Nucleus accumbens (tissue), 56 donors: ENCODE measurements at places on chromosomes 12 and 14.

GRCh38 chr12:82996168-82996812 lies 309.6 kb downstream of the TMTC2 start:
- no peak for DNase-seq

DNA sequence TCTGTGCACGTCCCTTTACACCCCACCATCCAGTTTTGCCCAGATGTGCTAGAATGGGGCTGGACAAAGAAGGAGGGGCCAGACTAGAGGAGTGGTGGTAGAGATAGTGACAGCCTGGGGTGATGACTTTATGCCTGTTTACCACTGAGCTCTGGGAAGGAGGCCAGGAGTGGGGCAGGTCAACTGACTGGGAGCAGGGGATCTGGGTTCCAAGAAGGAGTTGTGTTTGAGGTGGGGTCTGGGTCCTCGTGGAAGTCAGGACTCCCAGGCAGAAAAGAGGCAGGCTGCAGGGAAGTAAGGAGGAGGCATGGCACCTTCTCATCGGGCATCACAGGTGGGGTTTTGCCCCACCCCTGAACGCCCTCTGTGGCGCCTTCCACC lies 315 bp downstream of the LTB4R2 start:
- DNase-seq: no peak

GRCh38 chr12:3250034-3250433 lies 172.9 kb downstream of the TSPAN9 start:
- no peak for DNase-seq

- DNase-seq: no peak
These were observed 238.7 kb downstream of the ATXN7L3B start for GRCh38 chr12:74776378-74776777.

DNA sequence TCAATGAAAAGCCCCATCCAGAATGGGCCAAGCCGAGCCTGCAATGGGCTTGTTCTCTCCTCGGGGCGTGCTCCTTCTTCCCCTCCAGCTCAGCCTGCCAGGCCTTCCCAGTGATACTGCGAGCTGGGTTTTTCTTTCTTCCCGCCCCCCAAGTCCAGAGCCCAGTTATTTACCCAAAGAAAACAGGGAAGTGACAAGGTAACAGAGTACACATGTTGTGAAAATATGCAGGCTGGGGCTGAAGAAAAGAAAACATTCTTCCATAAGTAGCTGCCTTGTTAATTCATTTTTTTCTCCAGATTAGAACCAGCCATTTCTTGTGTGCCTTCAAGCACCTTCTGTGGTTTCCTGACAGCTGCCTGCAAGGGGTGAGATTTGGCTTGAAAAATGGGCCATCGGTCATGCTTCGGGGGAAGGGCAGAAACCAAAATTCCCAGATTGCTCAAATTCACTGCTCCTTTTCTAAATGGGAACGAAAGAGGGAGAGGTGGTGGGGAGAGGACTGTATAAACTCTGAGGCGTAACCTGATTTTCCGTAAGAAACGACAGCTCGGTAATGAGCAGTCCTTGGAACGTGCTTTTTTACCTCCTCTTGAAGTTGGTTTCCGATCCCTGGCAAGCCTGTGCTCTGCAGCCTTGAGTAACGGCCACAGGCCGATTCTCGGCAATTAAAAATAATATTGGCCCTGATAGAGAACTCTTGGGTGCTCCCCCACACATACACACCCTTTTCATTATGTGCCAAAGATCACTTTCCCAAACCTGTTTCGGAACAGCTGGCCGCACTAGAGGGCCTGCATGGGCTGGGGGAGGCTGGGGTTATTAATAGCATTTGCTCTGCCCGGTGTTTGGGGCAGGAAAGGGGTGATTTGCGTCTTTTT lies 229.4 kb downstream of the ZFP36L1 start:
- no peak for DNase-seq

DNA sequence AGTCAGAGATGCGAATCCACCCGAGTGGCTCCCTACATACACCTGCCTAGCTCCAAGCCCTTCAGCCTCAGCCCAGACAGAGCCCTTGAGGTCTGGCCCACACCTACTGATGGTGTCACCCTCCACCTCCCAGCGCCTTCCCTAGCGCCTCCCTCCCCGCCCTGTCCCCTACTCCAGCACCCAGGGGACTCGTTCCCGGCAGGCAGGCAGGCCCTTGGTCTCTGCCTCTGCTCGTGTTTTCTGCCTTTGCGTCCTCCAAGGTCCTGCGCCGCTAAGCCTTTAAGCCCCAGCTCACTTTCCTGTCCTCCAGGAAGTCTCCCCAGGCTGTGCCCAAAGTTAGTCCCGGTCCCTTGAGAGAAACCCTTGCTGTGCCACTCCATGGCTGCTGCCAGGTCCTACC lies 12.7 kb downstream of the INF2 start:
- no peak for DNase-seq

DNA sequence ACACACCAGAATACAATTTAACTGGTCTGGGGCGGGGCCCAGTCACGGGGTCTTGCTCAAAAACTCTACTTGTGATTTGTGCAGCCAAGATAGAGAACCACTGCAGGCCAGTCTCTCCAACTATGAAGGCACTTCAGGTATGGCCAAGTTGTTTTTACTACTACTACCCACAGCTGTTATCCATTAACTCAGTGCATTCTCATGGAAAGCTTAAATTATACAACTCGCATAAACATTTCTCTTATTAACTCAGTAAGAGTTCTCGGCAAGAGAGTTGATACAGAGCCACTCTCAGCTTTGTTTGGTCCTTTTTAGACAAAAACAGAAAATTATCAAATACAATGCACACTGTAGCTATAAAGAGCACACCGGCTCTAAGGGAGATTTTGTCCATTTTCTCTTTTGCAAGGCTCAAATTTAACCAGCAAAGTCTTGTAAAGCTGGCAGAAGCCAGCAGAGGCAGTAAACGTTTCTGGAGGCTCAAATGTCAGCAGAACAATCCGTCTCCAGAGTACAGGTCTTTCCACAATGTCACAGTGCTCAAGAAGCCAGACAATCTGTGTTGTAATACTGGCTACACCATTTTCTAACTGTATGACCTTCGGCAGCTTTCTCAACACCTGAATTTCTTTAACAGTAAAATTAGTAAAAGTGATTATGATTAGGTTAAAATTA lies 85.9 kb downstream of the PTGER2 start:
- no peak for DNase-seq

- DNase-seq: no peak
These were observed 8.9 kb downstream of the SLC6A12 start for GRCh38 chr12:205026-205425.

DNA sequence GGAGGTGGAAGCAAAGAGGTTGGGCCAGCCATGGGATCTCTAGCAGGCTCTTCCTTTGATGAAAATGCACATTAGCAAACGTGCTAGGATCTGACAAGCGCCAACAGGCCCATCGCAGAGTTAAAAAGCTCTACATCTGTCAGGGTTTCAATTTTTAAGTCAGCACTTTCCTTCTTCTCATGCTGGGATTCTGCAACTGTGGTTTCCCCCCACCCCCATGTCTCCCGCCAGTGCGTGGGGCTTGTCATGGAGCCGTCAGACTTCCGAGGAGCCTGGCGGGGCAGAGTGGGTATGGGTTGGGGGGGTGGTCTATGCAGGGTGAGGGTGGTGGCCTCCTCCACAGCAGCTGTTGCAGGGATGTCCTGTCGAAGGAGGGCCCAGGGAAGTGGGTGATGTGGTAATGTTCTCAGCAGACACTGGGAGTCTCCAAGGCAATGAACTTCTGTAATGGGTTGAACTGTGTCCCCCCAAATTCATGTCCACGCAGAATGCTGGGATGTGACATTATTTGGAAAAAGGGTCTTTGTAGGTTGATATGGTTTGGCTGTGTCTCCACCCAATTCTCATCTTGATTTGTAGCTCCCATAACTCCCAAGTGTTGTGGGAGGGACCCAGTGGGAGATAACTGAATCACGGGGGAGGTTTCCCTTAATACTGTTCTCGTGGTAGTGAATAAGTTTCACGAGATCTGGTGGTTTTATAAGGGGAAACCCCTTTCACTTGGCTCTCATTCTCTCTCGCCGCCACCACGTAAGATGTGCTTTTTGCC lies 115.2 kb upstream of the MAP1LC3B2 start:
- DNase-seq: no peak

DNA sequence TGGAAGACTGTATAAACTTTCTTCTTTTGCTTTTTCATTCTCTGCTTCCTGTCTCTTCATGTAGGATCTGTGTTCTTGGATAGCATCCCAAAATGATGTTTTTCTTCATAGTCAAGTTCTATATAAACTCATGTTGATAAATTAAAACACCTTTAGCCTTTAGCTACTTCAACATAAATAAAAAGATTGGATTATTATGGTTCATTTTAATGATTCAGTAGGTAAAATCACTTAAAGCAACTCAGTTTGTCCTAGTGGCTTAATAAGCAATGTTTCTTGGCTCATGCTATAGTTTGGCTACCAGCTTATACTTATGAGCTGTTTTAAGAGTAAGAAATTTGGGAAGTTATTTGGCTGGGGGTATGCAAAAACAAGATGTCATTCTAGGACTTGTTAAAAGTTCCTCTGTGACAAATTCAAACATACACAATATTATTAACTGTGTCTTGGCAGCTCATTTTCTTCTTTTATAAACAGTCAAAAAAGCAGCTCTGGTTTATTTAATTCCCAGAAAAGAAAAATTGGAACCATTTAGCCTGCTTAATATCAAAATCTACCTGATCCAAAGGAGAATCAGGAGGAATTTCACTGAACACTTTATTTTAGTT lies 111.4 kb downstream of the TMTC3 start:
- no peak for DNase-seq

GRCh38 chr12:6233121-6233971 lies 33.1 kb downstream of the CD9 start:
- no peak for DNase-seq

GRCh38 chr12:62728741-62729140 lies 206.2 kb downstream of the PPM1H start:
- no peak for DNase-seq

DNA sequence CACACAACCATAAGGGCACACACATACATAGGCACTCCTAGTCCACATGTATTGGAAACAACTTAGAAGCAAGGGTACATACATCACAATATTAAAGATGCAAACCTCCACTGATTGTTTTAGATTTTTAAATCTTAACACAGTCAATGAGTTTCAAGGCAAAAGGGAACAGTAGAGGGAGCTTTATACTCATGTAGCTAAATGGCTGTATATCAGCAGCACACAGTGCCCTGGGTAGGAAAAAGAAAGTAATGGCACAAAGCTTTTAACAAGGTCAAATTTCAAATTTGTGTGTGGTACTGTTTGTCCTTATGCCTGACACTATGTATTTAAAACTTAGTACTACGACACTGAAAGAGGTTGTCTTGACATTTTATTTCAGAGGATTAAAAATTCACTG lies 262.0 kb downstream of the MED13L start:
- no peak for DNase-seq

- DNase-seq: no peak
These were observed 256.8 kb upstream of the DDHD1 start for GRCh38 chr14:53409969-53410368.

DNA sequence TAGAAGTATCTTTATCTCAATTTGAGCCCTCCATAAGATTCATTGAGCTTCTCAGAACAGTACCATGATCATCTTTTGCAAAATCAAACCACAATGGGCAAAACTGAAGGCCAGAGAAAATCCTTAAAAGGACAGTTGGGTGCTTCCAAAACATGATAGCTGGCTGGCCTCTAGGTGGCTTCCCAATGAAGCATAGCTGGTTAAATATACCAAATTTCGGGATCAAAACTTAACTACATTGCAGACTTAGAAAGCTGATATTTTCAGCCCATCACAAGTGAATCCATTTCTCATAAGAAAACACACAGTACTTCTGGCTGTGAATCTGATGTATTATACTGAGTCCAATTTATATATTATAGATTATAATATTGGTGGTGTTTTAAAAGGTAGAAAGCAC lies 15.3 kb upstream of the PIK3C2G start:
- DNase-seq: no peak

- DNase-seq: no peak
These were observed 131.1 kb downstream of the SLC8A3 start for GRCh38 chr14:70057519-70058136.

DNA sequence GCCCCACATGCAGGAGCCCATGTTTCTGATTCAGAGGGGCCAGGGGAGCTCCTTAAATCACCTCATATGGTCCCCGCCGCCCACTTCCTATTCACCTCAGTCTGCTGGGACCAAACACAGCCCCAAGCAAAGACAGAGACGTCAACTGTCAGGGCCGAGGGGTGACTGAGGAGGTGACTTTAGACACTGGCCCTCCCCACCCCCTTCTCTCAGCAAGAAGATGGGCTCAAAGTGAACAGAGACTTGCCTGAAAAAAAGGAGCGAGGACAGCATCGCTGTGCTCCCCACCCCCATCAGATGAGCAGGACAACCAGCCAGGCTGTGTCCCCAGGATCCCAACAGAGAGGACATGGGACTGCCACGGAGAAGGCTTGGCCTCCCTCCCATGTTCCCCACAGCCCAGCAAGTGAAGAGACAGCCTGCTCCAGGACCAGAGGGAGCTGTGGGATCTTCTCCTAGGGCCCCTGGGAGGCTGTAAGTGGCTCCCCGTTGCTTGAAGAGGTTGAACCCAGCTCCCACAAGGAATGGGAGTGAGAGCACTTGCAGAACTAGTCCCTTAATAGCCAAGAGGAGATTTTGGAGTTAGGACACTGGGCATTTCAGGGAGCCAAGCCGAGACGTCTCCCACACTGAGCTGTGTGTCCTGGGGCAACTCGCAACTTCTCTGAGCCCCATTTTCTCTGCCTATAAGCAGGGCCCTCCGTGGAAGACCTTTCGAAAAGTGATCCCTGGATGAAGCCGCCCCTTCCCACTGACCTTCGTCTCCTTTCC lies 1.3 kb upstream of the KRT79 start:
- DNase-seq: no peak

GRCh38 chr12:104579718-104580495 lies 123.2 kb downstream of the CHST11 start:
- DNase-seq: no peak

DNA sequence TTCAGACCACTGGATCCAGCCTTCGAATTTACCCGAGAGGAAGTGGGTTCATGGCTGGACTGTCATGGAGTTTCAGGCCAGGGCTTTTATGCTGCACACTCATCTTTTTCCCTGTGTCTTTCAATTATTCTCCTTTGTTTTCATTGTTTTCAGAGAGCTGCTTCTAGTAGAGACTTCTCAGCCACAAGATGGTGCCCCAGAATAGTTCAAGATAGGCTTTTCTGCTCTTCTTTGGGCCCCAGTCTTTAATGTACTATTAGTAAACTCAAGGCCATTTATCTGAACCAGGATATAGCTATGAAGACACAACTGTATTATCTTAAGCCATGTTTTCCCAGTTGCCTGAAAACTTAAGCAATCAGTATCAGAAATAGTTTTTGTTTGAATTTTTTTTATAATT lies 30.4 kb upstream of the PSMA6 start:
- DNase-seq: no peak

GRCh38 chr14:74733221-74733620 lies 20.3 kb downstream of the FCF1 start:
- DNase-seq: no peak

DNA sequence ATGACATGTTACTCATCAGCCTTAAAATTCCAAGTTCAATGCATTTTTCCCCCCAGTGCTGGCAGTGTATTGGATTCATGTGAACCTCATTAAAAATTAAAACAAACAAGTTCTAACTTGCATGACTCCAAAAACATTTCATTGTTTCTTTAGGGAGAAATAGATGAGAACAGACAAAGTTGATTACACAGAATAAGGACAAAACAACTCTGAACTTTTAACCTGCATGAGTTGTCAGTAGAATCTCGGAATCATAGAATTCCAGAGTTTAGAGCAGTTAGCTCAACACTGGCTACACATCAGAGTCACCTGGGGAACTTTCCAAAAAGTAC lies 127.5 kb downstream of the TMX1 start:
- DNase-seq: no peak
